ENCODE measurements at places on chromosomes 1 and 21. TPM values are rescaled to one million over a fixed set of nuclear protein-coding genes. Genes with fewer than 3 reads are reported as not detected.

MRPS14 gene
- polyA plus RNA-seq: 28.6 TPM

RORC gene
- 7.8 TPM for polyA plus RNA-seq

NPHS2 gene
- polyA plus RNA-seq: not detected

GRCh38 chr1:106613068-106613467 is 443.4 kb upstream of the PRMT6 start:
- no peak for DNase-seq

- no peak for DNase-seq
Observed at GRCh38 chr1:214331827-214332423, 51.0 kb downstream of the SMYD2 start.

Measured in muscle of leg (tissue), 16 donors.